ENCODE measurements at places on chromosomes 12 and 14. TPM values are rescaled to one million over a fixed set of nuclear protein-coding genes. Genes with fewer than 3 reads are reported as not detected.

- DNase-seq = no peak
Measured at GRCh38 chr14:70713096-70713495, 71.4 kb downstream of the TTC9 start.

- DNase-seq = no peak
Measured at GRCh38 chr14:88607829-88608228, 45.0 kb downstream of the ZC3H14 start.

DNA sequence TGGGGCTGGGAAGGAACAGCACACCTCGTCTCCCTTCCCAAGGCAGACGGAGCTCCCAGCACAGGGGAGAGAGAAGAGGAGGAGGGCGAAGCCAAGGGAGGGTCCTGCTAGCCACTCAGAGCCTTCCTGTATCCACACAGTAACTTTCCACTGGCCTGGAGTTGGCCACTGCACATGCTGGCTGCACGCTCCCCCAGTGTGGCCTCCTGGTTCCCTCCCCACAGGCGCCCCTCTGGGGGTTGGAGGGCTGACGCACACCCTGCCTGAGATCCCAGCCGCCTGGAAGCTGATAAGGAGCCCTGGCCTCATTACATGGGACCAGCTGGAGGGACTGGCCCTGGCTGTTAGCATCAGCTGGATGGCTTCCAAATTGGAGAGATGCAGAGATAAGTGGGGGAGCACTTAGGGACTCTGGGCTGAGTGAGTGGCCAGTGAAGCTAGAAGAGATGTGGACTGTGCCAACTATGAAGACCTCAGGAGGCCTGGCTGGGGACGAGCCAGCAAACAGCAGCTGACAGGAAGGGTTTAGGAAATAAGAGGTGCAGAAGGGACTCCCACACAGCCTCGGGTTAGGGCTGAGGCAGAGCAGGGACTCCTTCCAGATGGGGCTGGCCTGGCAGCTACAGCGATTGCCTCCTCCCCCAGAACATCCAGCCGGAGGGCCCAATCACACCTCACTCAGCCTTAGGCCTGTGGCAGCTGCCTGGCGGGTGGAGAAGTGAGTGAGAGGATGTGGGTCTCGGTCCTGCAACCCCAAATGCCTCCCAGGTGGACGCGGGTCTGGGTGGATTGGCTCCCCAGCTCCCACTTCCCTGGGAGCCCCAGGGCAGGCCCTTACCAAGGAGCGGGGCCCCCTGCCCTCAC, 26.3 kb upstream of the BCDIN3D start:
- DNase-seq = peak; percentile 96

Gene VWF
- 0.16 TPM for total RNA-seq

Gene FITM1
- 144 TPM for total RNA-seq

Measured in myocyte (in vitro differentiated cells).